ENCODE measurements at places on chromosomes 13 and 19.
A peak's percentile ranks its signal among the peaks of the same experiment; 100 is the strongest.

- DNase-seq = peak; percentile 2
These were observed 1617.6 kb upstream of the SLC10A2 start for GRCh38 chr13:104683789-104684188.

DNA sequence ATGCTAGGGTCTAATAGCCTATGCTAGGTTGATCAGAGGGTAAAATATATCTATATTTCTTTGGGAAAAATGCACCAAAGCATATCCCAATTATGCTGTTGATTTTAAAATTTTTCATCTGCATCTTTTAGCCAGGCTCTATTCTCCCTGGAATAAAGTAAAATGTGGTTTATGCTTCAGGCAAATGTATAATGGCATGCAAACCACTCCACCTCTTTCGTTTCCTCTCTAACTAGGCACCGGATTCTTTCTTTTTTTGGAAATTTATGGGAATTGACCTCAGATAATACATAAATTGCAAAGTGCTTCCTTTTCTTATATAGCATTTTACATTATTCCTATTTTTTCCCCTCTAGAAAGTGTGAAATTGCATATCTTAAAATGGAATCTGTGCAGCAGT is 386.5 kb downstream of the OLFM4 start:
- DNase-seq = no peak

GRCh38 chr13:30915691-30916541 is 9.8 kb downstream of the MEDAG start:
- no peak for DNase-seq

GRCh38 chr19:47353307-47353712 is 4.2 kb downstream of the DHX34 start:
- DNase-seq = no peak

DNA sequence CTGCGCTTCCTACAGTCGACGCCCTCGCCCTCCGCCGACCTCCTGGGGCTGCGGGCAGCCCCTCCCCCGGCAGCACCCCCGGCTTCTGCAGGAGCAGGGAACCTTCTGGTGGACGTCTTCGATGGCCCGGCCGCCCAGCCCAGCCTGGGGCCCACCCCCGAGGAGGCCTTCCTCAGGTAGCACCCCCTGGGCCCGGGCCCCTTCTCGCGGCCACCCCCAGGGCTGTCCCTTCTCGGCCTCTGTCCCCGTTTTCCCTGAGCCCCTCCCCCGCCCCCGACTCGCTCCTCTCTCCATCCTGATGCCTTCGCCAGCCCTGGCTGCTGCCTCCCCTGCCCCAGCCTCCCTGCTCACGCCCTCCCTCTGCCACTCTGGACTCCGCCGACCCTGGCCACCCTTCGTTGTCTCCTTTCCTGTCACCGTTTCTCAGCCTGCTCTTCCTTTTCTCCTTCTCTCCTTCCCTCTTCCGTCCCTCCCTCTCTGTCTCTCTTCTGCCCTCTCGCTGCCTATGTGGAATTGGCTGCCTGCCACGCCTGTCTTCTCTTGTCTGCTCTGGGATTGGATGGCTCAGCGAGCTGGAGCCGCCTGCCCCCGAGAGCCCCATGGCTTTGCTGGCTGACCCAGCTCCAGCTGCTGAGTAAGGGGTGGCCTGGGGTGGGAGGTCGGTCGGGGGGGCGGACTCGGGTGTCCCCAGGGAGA is 11.0 kb downstream of the FUZ start:
- no peak for DNase-seq

GRCh38 chr19:8116437-8117293 is 32.7 kb downstream of the FBN3 start:
- no peak for DNase-seq

All from M059J (cell line).